ENCODE measurements at places on chromosomes 5 and 9.

GRCh38 chr5:80255431-80255810, 427 bp downstream of the SERINC5 start:
- no peak for DNase-seq

GRCh38 chr5:31890046-31890445, 251.1 kb downstream of the PDZD2 start:
- DNase-seq: no peak

DNA sequence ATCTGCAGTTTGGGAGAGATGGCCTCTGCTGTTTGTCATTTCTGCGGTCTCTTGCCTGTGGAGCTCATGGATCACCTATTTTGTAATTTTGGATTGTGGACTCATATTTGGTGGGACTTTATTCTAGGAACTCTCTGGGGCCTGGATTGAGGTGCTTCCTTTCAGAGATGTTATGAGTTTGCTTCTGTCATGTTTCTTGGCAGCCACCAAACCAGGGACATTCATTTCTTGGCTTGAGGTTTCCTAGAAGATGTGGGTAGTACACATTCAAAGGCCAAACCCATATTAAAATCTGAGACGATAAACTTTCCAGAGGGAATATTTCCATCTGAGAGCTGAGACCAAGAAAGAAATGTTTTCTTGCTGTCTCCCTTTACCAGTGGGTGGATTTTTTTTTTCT, 37.2 kb upstream of the GADD45G start:
- DNase-seq: no peak

- no peak for DNase-seq
Measured at GRCh38 chr9:36451949-36452348, 51.9 kb upstream of the RNF38 start.

GRCh38 chr5:63154476-63155309, 576.1 kb downstream of the LRRC70 start:
- no peak for DNase-seq

- no peak for DNase-seq
Measured at GRCh38 chr9:81113453-81114124, 575.8 kb downstream of the TLE1 start.

DNA sequence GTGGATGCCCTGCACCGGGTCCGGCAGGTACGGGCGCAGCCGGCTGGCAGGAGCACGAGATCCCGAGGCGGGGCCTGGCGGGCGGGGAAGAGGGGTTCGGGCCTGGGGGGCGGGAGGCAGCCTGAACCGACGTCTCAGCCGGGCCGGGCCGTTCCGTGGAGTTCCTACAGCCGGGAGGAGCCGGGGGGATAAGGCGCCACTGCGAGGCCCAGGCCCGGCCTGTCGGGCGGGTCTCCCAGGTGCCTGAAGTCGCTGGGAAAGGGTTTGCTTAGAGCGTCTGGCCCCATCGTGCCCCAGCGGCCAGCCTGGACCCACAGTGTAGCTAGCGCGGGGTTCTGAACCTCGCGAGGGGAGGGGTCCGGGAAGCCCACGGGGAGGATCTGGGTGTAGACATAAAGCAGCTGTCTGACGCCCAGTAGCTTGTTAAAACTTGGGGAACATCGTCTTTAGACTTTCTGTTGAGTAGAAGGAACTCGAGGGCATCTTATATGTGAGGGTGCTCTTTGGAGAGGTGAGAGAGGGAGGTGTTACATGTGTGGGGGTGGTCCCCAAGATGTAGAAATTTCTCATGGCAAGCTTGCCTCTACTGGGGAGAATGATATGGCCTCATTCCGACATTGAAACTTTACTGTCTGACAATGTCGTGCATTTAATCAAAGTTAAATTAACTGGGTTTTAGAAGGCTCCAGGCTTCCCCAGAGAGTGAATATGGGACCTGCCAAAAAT, 524 bp downstream of the FUBP3 start:
- DNase-seq: no peak

DNA sequence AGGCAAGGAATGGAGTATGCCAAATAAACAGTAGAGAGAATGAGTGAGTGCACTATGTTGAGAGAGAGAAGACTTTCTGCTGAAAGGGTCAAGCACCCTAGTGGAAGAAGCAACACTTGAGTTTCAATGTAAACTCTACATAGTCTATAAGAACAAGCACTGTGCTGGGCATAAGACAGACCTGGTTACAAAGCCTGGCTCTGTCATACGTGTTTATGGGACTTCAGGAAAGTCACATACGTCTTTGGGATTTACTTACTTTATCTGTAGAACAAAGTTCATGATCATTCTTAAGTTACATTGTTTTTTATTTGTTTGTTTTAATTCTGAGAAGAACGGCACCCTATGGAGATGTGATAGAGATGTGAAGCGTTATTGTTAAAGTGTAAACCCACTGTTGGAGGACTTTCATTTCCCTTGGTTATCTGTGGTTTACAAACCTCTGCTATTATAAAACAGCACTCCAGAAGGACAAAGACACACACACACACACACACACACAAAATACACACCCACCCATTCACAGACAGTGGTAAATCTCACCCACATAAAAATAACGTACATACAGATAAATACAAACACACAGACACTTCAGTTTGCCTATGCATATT, 70.7 kb upstream of the TRIM32 start:
- no peak for DNase-seq

GRCh38 chr5:65620021-65620420, 4.1 kb downstream of the TRIM23 start:
- DNase-seq: no peak

DNA sequence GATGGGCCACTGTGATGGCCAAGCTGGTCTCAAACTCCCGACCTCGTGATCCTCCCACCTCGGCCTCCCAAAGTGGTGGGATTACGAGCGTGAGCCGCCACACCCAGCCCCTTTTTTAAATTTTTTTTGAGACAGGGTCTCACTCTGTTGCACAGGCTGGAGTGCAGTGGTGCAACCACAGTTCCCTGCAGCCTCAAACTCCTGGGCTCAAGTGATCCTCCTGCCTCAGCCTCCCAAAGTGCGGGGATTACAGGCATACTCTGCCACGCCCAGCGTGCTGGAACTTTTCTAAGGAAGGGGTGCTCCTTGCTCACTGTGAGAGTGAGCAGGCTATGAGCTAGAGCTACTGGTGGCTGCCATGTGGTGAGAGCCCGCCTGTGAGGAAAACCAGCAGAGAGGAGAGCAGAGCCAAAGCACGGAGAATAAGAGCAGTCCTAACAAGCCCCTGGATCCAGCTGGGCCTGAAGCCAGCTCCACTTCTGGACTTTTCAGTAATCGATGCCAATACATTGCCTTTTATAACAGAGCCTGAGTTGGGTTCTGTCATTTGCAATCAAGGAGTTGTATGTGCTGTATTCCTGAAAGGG, 75.5 kb upstream of the UNC5A start:
- no peak for DNase-seq

DNA sequence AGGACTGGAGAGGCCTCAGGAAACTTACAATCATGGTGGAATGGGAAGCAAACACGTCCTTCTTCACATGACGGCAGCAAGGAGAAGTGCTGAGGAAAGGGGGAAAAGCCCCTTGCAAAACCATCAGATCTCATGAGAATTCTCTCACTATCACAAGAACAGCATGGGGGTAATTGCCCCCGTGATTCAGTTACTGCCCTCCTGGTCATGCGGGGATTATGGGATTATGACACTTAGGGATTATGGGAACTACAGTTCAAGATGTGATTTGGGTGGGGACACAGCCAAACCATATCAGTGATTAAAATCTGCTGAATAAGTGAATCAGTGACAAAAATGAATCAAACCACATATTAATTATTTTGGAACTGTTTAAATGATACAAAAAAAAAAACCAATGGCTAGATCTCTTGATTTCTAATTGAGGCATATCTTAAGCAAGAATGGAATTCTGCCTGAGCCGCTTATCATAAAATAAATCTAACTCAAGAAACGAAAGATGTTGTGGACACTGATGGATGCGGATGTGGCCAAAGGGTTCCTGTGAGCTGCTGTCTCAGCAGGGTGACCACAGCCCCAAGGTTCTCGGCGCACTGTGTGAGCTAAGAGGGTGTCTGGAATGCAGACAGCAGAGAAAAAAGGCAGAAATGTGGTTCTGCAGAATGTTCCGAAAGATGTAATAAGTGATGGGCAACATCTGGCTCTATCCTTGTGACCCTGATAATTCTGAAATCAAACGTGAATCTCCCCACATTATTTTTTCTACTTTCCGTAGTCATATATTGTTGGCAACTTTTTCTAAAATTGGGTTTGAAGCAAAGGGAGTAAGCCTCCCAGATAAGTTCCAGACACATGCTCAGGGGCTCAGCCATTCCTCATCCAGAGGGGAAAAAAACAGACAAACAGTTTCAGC, 107.2 kb upstream of the ICE1 start:
- DNase-seq: no peak

DNA sequence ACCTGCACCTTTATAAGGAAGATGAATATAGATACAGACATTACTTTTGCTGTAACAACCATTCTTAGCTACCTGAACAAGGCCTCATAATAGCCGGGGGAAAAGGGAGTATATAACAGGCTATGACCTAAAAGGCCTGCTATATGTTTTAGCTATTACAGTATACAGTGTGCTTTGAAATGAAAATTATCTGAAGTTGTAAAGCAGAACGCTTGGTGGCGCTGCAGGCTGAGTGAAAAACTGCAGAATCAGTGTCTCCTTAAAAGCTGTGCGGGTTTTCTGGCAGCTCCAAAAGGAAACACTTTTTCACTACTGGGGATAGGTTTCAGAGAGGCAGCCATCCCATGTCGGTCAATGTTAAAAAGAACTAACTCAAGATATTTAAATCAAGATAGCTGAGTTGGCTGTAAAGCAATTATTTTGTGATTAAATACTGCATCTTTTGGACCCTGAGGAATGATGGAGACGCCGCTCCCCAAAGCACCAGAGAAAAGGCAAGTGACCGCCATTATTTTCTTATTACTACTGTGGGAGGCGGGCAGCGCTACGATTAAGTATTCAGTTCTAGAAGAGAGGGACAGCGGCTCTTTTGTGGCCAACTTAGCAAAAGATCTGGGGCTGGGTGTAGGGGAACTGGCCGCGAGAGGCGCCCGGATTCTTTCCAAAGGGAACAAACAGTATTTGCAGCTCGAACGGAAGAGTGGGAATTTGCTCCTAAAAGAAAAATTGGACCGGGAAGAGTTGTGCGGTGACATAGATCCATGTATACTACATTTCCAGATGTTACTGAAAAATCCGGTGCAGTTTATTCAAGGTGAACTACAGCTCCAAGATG, 5.9 kb downstream of the PCDHB6 start:
- DNase-seq: no peak

DNA sequence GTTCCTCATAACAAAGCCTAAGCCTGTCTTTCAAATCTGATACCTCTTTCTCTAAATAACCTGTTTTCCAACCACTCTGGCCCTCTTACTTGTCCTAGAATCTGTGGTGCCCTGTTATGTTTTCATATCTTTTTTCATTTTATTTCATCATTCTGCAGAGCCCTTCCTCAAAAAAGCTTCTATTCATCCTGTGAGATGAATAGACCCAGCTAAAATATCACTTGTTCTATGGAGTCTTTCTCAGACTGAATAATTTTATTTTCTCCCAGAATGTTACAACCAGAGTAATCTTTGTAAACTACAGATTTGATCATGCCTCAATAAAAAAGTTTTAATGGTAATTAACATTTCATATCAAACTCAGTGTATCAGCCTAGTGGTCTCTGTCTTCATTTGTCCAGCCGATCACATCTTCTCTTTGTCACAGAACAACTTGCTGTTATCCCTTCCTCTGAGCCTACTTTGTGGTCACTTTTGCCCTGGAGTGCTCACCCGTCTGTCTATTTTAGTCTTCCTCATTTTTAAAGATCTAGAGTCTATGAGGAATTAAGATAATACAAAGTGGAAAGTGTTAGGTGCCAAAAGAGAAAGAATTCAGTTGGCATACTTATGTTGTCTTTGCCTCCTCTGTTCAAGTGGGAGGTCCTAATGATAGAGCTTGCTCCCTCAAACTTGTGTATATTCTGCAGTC, 77.8 kb downstream of the ZCCHC7 start:
- no peak for DNase-seq

DNA sequence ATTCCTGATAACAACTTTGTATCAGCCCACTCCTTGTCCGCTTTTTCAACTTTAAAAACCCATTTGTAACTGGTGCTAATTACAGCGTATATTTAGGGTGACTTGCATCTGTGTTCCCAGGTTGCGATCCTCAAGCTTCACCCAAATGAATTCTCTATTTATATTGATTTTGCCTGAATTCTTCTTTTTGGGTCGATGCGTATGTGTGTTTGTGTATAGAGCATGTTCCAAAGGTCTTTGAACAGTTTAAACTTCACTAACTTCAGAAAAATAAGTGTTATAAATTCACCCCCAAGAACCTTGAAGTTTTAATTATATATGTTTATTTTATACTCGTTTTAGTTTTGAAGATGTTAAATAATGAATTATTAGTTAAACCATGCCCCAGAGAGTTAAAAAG, 16.1 kb upstream of the SPATA31D4 start:
- no peak for DNase-seq

GRCh38 chr9:132240841-132241482, 79.1 kb downstream of the NTNG2 start:
- DNase-seq: peak; percentile 98

- DNase-seq: no peak
Measured at GRCh38 chr5:136067422-136067821, 38.6 kb downstream of the TGFBI start.

DNA sequence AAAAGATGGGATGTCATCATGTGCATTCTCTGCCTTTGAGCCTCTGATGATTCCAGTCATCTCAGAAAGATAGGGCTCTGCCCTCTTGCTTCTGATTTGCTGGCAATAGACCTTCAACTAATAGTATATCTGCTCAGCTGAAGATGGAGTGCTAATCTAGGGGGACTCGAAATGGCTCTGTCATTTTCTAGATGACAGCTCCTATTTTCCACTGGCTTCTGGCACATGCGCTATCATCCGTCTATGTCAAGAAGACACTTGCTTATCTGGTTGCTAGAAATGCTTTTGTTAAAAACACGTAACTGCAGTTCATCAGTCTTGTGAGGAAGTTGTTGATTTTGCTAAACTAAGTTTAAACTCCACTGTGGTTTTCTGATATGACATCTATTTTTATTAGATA, 265.5 kb upstream of the ZNF608 start:
- no peak for DNase-seq

- DNase-seq: no peak
Measured at GRCh38 chr5:151696470-151697061, 9.9 kb upstream of the SPARC start.

DNA sequence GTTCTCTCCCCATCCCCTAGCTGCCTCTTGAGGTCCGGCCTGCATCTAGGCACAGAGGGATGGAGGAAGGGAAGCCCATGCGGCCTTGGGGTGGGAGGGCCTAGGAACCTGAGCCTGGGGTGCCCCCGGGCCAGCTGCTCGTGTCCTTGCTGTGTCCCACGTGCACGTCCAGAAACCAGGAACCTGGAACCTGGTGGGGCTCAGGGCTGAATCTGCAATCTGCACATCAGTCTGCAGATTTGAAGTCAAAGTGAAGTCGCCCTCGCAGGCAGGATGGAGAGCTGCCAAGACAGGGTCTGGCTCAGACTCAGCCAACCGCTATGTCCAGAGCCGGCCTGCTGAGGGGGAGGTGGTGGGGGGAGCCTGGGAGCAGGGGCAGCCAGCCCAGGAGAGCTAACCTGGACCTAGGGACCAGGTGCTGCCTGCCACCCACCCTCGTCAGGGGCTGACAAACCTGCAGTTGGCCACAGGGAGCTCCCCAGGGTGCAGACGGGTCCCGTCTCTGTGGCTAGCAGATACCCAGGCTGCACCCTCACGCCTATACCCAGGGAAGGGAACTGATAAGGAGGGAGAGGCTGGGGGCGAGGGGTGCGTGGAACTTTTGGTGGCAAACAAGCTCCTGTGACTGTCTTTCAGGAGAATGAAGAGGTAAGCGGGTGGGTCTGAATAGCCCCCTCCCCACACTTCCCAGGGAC, 103.5 kb upstream of the SIMC1 start:
- no peak for DNase-seq

GRCh38 chr5:159097784-159098602, 1.7 kb downstream of the EBF1 start:
- no peak for DNase-seq

Data from activated CD8-positive, alpha-beta memory T cell treated with anti-CD3 and anti-CD28 coated beads for 1 hour (primary cell).